Right renal pelvis (tissue), 4 donors: ENCODE measurements at places on chromosomes 1 and 21.

- no peak for DNase-seq
Measured at GRCh38 chr1:25899792-25900191, 6.4 kb downstream of the STMN1 start.

- DNase-seq = no peak
Measured at GRCh38 chr21:40421121-40421520, 425.8 kb downstream of the DSCAM start.

DNA sequence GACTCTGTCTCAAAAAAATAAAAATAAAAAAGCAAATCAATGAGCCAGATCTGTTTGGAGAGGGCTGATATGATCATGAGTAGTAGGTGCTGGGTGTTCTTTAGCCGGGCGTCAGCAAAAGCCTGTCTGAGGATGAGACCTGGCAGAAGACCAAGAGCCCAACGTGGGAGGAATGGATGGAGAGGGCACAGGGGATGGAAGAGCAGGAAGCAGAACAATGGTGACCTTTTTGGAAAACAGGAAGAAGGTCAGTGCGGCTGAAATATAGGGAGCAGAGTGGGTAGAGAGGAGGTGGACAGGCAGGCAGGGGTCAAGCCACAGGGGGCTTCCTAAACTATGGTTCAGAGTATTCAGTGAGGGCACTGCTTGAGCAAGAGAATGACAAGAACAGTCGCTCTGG lies 30.9 kb downstream of the VWA5B1 start:
- DNase-seq = no peak

DNA sequence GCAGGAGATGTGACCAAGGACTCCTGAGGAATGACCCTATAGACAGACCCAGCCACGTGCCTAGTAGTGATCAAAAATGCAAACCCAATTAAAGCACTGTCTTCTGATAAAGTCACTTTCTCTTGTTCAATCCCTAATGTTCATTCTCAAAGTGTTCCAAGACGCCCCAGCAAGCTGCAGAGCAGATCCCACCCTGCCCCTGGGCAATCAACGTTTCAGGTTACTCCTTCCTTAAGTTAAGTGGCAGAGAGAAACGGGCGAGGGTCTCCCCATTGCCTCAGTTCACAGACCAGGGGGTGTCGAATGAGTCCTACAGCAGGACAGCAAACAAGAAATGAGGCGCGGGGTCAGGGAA lies 699 bp upstream of the RGS2 start:
- DNase-seq = no peak

DNA sequence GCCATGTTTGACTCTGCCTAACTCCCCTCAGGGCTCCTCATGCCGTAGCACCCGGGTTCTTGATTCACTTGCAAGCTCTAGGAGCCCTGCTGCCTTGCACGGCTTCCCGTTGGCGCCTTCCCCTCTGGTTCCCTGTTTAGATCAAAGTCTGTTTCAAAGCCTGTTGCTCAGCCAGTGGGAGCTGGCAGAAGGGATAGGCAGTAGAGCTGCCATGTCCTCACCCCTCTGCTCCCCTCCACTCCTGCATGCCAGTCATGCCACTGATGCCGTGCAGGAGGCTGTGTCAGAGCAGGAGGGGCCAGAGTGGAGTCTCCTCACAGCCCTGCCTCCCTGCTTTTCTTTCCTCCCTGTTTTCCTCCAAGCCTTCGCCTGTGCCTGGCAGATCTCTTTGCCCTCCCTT lies 26.5 kb downstream of the HMGCS2 start:
- no peak for DNase-seq

DNA sequence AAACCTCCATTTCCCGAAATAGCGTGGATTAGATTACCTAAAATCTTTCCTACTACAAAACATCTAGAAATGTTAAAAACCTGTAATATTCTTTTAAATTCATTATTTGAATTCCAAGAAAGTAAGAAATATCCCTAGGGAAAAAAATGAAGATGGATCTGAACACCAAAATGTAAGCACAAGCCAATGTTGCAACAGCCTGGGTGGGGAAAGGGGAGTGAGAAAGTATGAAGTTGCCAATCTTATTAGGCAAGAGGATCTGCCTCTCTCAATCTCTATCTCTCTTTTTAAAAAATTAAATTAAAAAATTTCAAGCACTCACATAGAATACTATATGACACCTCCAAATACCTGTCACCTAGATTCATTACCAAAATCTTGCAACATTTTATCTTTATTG lies 74.9 kb upstream of the IRF2BP2 start:
- DNase-seq = no peak

- no peak for DNase-seq
Measured at GRCh38 chr1:65308781-65309303, 501 bp upstream of the DNAJC6 start.

GRCh38 chr1:29708381-29708780 lies 472.1 kb downstream of the PTPRU start:
- DNase-seq = no peak
